Naive B cell (primary cell): ENCODE measurements at places on chromosomes 11 and 22. TPM values are rescaled to one million over a fixed set of nuclear protein-coding genes. Genes with fewer than 3 reads are reported as not detected.

GRCh38 chr22:23556026-23556620 lies 24.0 kb downstream of the IGLL1 start:
- H3K27ac ChIP-seq, result no peak overlapping the region
- no peaks in the 10 kb centered on the region for H3K36me3 ChIP-seq
- peaks cover 4% of the 10 kb centered on the region for H3K27me3 ChIP-seq
- DNase-seq, result no peak
- no peak overlapping the region for H3K4me3 ChIP-seq
- H3K4me1 ChIP-seq, result no peaks in the 10 kb centered on the region

Gene OR4C46
- polyA plus RNA-seq, result not detected

GRCh38 chr11:8532475-8532874 lies 61.6 kb downstream of the STK33 start:
- H3K4me1 ChIP-seq, result peaks cover 33% of the 10 kb centered on the region
- H3K27me3 ChIP-seq, result no peaks in the 10 kb centered on the region
- peak overlapping the region; percentile 79 for H3K4me3 ChIP-seq
- H3K27ac ChIP-seq, result peak overlapping the region; percentile 58

Gene OR5P2
- not detected for polyA plus RNA-seq

Gene CDC42BPG
- not detected for polyA plus RNA-seq

Gene INS
- not detected for polyA plus RNA-seq

Gene ARHGAP20
- polyA plus RNA-seq, result 0.05 TPM

Gene TMA7B
- 3.3 TPM for polyA plus RNA-seq

Gene DSCAML1
- polyA plus RNA-seq, result 0.03 TPM

DNA sequence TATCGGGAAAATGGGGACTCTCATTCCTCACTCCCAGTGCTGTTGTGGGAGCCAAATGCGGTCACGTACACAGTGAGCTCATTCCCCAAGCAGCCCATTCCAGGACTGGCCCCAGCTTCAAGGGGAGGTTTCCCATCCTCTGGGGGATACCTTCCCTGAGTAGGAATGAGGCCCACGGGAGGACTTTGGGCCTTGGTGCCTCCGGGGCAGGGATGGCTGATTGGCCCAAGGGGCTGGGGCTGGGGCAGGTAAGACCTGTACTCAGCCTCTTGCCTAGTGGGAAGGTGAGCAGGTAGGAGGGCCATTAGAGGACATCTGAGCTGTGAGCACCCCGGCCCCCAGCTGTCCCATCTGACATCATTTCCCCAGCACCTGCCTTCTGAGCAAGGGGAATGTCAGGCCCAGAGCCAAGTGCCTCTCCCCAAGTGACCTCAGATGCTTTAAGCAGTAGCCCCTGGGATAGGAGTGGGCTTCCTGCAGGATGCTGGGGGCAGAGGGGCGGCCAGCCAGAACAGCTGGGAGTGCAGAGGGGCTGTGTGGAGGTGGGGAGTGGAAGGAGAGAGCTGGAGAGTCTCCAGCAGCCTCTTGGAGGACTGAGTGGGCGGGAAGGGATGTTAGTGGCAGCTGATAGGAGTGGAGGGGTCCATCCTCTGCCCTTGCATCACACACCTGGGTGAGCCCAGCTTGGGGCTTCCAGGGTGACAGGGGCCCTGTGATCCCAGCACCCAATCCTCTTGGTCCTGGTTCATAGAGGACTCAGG lies 58.4 kb downstream of the CD82 start:
- H3K27me3 ChIP-seq, result no peaks in the 10 kb centered on the region
- peaks cover 51% of the 10 kb centered on the region for H3K4me1 ChIP-seq
- peaks cover 8% of the 10 kb centered on the region for H3K36me3 ChIP-seq
- H3K27ac ChIP-seq, result peak overlapping the region; percentile 62

DNA sequence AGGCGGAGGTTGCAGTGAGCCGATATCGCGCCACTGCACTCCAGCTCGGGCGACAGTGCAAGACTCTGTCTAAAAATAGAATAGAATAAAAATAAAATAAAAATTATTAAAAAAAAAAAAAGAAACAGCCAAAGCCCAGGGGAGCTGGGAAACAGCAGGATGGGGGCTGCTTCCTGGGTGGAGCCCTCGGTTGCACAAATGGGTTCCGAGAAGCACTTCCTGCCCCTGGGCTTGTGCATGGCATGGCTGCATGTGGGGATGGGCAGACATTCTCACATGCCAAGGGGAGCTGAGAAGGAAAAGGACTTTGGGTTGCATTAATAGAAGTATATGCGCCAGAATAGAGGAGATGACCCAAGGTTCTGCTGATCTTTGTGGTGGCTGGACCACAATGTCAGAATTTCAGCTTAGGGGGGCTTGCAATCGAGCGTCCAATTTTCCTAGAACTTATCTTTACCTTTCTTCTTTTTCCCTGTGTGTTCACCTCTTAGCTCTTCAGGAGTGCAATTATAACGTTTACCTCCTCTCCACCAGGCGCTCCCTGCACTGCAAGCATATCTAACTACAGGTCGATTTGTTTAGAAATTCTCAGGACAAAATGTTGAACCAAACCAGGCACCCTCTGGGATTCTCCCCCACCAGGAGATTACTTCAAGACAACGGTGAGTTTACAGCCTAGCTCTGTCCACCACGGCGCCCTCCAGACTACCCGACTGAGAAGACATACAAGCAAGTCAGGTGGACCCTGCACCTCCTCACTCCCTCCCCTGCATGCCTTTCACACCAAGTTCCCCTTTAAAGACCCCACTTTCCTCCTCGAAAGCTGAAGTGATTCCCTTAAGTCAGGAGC lies 53.2 kb downstream of the SHISAL1 start:
- no peak overlapping the region for H3K4me3 ChIP-seq
- no peak overlapping the region for H3K27ac ChIP-seq
- no peak for DNase-seq
- H3K27me3 ChIP-seq, result peaks cover 33% of the 10 kb centered on the region
- H3K4me1 ChIP-seq, result no peaks in the 10 kb centered on the region

Gene ESRRA
- 8.5 TPM for polyA plus RNA-seq

DNA sequence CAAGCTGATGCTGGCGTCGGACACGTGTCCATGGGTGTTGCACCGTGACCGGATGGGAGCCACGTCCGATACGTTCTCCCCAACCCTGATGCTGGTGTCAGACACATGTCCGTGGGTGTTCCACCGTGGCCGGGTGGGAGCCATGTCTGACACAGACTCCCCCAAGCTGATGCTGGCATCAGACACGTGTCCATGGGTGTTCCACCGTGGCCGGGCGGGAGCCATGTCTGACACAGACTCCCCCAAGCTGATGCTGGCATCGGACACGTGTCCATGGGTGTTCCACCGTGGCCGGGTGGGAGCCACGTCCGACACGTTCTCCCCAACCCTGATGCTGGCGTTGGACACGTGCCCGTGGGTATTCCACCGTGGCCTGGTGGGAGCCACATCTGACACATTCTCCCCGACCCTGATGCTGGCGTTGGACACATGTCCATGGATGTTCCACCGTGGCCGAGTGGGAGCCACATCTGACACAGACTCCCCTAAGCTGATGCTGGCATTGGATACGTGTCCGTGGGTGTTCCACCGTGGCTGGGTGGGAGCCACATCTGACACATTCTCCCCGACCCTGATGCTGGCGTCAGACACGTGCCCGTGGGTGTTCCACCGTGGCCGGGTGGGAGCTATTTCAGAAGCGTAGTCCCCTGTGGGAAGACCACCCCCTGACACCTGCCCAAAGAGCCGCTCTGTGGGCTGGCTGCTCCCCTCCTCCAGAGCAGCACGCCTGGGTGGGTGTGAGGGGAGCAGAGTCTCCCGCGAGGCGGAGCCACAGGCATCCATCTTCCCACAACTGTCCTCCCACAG lies 20.0 kb downstream of the SELENOO start:
- no peaks in the 10 kb centered on the region for H3K27me3 ChIP-seq
- no peaks in the 10 kb centered on the region for H3K36me3 ChIP-seq
- no peak overlapping the region for H3K27ac ChIP-seq
- H3K4me3 ChIP-seq, result no peak overlapping the region
- DNase-seq, result no peak

DNA sequence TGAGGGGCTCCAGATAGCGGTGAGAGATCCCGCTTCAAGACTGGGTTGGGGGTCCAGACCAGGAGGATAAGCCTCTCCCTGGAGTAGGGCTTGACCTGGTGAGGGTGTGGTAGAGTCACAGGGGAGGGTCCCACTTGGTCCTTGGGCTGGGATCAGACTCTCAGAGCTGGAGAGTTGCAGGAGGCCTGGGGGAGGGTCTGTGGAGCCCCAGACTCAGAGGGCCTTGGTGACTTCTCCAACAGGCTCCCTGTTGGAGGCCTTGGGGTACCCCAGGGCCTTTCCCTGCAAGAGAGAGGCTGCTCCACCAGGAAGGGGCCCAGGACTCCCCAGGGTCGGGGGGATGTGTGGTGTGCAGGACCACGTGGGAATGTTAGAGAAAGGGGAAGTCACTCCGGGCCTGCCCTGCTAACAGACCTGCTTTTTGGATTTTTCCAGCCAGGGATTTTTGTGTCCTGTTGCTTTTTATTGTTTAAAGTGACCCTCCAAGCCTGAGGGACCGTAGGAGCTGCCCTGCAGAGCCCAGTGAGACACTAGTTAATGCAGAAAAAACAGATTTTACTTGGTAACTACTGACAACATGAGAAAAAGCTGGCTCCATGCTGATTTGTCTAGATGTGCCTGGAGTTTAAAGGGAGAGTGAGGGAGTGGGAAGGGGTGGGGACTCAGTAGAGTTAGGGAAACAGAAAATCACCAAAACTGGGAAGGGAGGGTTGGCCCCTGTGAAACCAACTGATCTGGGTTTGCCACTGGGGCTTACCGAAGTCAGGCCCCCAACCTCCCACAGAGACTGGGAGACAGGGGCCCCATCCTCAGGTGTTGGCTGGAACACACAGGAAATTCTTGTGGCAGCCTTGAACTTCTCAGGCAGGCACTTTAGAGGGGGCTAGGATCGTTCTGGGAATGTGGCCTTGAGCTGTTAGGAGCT lies 801 bp upstream of the TXNRD2 start:
- peak overlapping the region; percentile 97 for H3K4me3 ChIP-seq
- H3K27ac ChIP-seq, result peak overlapping the region; percentile 97
- H3K27me3 ChIP-seq, result no peaks in the 10 kb centered on the region
- H3K36me3 ChIP-seq, result no peaks in the 10 kb centered on the region
- H3K4me1 ChIP-seq, result peaks cover 36% of the 10 kb centered on the region

DNA sequence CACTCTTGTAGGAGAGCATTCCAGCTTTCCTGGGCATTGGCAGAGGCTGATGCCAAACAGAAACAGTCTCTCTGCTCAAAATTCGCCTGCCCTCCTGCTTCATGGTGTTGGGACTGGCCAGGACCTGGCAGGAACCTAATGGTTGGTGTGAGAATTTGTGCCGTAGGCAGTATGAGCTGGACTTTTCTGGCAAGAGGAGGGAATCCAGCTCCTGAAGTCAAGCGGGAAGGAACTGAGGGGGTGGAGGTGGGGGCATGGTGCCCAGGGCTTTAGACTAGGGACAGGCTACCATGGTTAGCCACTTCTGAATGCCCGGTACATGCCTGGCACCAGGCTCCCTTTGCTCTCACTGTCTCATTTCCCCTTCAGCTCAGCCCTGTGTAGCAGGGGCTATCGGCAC lies 6.9 kb upstream of the TOMM22 start:
- DNase-seq, result no peak
- H3K27me3 ChIP-seq, result no peaks in the 10 kb centered on the region
- H3K27ac ChIP-seq, result no peak overlapping the region

- H3K36me3 ChIP-seq, result peaks cover 5% of the 10 kb centered on the region
- H3K4me1 ChIP-seq, result no peaks in the 10 kb centered on the region
- no peak overlapping the region for H3K4me3 ChIP-seq
- no peak for DNase-seq
- H3K27ac ChIP-seq, result no peak overlapping the region
- H3K27me3 ChIP-seq, result peaks cover 23% of the 10 kb centered on the region
These were observed 79.3 kb upstream of the DRD2 start for GRCh38 chr11:113554526-113554925.

DNA sequence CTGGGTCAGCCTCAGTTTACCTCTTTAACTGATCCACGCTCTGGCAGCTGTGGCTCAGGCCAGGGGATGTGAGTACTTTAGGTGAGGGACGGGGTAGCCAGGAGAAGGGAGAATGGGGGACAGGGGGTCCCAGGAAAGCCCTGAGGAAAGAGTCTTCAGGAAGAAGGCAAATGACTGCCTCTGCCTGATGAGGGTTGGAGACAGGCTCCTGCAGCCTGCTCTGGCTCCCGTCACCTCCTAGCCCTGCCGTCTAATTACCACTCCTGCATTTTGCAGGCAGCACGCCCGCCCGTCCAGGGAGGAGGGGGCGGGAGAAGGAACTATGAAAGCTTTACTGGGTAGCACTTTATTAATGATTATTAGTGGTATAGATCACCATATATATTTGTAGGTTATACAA lies 116.6 kb downstream of the CEP164 start:
- H3K36me3 ChIP-seq, result no peaks in the 10 kb centered on the region
- H3K27ac ChIP-seq, result no peak overlapping the region
- peaks cover 12% of the 10 kb centered on the region for H3K27me3 ChIP-seq
- DNase-seq, result no peak
- H3K4me1 ChIP-seq, result no peaks in the 10 kb centered on the region

- H3K36me3 ChIP-seq, result no peaks in the 10 kb centered on the region
- H3K4me1 ChIP-seq, result peaks cover 11% of the 10 kb centered on the region
- H3K4me3 ChIP-seq, result no peak overlapping the region
- DNase-seq, result no peak
- no peak overlapping the region for H3K27ac ChIP-seq
- H3K27me3 ChIP-seq, result no peaks in the 10 kb centered on the region
These were observed 6.4 kb downstream of the GATD1 start for GRCh38 chr11:770642-771616.

- no peak overlapping the region for H3K27ac ChIP-seq
- H3K27me3 ChIP-seq, result peaks cover 31% of the 10 kb centered on the region
- H3K4me3 ChIP-seq, result no peak overlapping the region
- H3K4me1 ChIP-seq, result peaks cover 12% of the 10 kb centered on the region
These were observed 4.9 kb upstream of the CELSR1 start for GRCh38 chr22:46542011-46542985.

Gene TCIRG1
- polyA plus RNA-seq, result 27.0 TPM

Gene EHF
- not detected for polyA plus RNA-seq

Gene MMP11
- 15.2 TPM for polyA plus RNA-seq

DNA sequence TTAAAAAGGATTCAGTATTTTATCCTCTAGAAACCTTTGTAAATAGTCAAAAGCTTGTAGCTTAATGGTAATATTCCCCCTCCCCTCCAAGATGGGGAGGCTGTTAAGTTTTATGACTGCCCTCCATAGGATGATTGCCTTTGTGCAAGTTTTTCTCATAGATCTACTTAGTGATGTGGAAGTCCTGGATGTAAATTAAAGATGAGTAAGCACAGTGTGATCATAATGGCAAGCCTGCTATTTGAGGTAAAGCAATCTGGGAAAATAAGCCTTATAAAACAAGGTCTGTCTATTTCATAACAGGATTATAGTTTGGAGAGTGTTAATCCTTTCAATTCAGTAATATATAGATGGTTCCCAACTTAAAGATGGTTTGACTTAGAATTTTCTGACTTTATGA lies 216.3 kb downstream of the DDX10 start:
- H3K27me3 ChIP-seq, result no peaks in the 10 kb centered on the region
- H3K36me3 ChIP-seq, result peaks cover 6% of the 10 kb centered on the region
- no peak overlapping the region for H3K27ac ChIP-seq
- no peak overlapping the region for H3K4me3 ChIP-seq
- no peaks in the 10 kb centered on the region for H3K4me1 ChIP-seq

Gene CECR2
- polyA plus RNA-seq, result 0.05 TPM

DNA sequence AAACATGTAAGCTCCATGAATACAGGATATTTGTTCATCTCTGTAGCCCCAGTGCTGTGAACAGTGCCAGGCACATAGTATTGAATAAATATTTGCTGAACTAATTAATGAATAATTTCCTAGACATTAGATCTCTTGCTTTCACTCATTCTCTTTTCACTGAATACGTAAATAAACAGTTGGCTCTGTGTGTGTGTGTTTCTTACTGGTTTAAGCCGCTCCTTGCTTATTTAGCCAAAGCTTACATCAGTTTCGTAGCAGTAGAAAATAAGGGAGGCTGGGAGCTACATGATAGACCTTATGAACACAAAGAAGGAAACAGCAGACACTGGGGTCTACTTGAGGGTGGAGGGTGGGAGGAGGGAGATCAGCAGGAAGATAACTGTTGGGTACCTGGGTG lies 17.2 kb downstream of the KREMEN1 start:
- peaks cover 44% of the 10 kb centered on the region for H3K27me3 ChIP-seq
- no peaks in the 10 kb centered on the region for H3K36me3 ChIP-seq
- H3K4me3 ChIP-seq, result no peak overlapping the region
- H3K4me1 ChIP-seq, result no peaks in the 10 kb centered on the region
